IPS-NIHi11 (cell line): ENCODE measurements at places on chromosomes 5 and 9.

DNA sequence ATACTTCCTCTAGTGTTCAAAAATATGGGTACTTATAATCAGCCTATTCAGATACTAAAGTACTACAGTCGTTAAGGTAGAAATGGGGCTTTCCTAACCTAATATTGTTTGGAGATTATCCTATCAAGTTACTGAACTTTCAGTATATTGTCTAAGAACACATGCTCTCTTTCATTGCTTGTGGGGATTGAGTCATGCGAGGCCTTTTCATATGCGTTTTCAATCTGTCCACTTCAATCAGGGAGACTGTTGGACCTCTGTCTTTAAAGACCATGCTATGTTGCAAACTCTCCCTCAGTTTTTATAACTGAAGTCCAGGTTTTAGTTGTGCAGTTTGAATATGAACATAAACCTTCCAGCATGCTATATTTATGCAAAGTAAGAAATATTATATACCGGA, 15.0 kb downstream of the PRR16 start:
- DNase-seq = no peak

- DNase-seq = no peak
These were observed 17.3 kb upstream of the SPTLC1 start for GRCh38 chr9:92132501-92132900.

GRCh38 chr5:148687427-148687826, 33.1 kb upstream of the HTR4 start:
- peak; percentile 49 for DNase-seq

- no peak for DNase-seq
These were observed 2.0 kb downstream of the ASPN start for GRCh38 chr9:92480291-92480771.

- no peak for DNase-seq
These were observed 326.6 kb downstream of the ENC1 start for GRCh38 chr5:74313896-74314295.

- no peak for DNase-seq
These were observed 670.8 kb downstream of the ACTL7B start for GRCh38 chr9:108184941-108185340.

DNA sequence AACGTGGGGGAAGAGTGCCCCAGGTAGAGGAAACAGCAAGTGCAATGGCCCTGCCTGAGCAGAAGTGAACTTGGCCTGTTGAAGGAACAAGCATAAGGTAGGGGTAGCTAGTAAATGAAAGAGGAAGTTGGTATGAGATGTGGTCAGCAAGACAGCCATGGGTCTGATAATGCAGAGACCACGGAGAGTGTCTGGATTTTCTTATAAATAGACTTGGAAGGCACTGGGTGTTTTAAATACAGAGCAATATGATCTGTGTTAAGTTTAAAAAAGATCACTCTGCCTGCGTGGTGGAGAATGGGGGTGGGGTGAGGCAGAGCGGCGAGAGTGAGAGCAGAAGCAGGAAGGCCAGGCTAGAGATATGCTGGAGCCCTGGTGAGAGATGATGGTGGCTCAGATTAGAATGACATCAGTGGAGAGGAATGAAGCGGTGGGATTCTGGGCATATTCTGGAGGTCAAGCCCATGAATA, 4.2 kb downstream of the ADAM19 start:
- DNase-seq = no peak

GRCh38 chr9:110691002-110691549, 22.5 kb downstream of the MUSK start:
- no peak for DNase-seq

DNA sequence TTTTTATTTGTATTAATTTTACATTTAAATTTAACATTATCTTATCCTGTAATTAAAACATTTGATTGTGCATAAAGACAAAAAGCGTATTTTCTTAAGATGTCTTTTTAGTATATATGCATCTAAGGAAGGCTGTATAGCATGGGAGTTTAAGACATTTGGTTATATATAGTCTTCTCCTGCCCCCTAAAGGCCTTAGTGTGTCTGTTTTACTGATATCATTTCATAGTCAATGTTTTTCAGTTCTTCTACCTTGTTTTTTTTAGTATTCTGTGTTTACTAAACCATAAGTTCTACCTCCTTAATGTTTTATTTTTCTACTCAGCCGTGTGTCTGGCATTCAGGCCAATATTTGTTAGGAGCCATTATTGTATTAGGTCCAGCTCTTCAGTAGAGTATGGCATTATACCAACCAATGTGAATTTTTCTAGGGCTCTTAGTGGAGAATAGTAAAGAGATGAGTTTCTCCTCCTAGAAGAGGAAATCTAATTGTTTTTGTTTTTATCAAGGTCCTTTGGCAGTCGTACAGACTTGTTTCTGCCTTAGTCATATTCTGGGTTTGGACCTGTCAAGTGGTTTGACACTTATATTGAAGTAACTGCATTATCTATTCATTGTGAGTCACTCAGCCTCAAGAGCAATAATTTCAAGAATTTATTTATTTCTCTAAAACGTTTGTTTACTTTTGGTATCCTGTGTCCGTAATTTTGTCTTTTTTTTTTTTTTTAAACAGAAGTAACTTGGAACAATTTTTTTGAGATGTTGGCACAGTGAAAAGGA, 74.8 kb downstream of the SLF1 start:
- DNase-seq = no peak

DNA sequence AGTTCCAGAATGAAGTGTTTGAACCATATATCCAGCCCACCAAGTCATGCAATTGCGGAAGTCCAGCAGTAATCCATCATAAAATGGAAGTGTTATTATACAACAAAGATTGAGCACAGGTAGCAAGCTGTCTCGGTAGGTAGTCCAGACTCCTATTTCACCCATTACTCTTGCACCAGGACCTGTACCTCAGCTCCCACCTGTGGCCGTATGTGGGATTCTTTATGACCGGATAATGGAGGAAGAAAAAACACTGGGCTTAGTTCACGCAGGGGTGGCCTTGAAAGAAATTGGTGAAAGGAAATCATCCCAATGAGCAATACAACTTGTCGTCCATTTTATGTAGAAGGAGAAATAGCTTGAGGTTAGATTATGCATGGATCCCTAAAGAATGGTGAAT, 216.3 kb downstream of the ESM1 start:
- no peak for DNase-seq

GRCh38 chr5:151912360-151912759, 12.3 kb downstream of the GLRA1 start:
- DNase-seq = no peak

GRCh38 chr5:7877851-7878250, 8.9 kb downstream of the MTRR start:
- no peak for DNase-seq

DNA sequence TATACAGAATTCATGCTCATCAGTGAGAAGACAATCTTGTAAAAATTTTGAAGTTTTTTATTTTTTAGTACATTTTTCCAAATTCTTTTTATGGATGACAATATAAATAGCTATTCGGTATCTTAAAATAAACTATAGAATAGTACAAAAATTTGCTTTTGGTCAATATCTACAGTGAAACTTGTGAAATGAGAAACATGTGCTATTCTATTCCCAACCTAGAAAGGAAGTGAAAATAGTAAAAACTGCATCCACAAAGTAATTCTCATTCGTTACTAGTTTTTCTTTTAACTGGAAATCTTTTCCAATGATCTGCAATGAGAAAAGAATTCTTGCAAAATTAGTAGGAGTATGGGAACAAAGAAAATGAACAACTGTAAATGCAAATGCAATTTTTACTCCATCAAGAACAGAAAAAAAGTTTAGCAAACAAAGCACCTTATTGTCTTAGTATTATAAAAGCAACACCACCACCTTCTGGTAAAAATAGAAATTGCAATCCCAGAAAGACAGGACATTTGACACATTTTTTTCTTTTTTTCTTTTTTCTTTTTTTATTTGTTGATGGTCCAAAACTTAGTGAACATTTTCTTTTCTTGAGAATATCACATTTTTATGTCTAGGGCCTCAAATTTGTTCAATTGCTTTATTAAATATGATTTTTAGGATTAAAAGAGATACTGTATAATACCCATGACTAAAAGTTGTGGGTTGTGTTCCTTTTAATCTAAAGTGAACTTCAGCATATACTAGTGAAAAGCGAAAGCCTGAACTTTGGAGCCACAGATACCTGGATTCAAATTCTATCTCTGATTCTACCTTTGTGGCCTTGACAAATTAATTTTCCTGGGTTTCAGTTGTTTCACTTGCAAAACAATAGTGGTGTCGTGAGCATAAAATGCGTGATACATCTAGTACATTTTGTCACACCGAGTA, 72.3 kb downstream of the SLCO4C1 start:
- DNase-seq = peak; percentile 14

GRCh38 chr5:162699361-162699760, 631.8 kb downstream of the GABRG2 start:
- no peak for DNase-seq

DNA sequence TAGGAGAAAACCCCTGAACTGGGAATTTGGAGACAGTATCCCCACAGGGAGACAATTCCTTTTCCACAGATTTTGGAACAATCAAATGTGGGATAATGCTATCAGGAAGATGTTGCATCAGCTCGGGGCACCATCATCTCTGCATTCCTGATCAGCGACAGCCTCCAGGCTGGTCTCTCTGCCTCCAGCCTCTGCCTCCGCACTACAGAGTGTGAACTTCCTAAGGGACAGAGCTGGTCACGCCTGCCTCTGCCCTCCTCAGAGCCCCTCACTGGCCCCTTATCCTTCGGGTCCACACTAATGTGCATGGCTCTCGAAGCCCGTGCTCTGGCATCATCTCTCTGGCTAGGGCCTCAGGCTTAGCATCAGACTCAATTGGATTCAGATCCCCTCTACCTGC, 8.6 kb downstream of the FOXI1 start:
- DNase-seq = no peak

GRCh38 chr5:131496400-131496713, 138.7 kb downstream of the RAPGEF6 start:
- no peak for DNase-seq
